ENCODE measurements at places on chromosomes 11 and 22. TPM values are rescaled to one million over a fixed set of nuclear protein-coding genes. Genes with fewer than 3 reads are reported as not detected.
A peak's percentile ranks its signal among the peaks of the same experiment; 100 is the strongest.

DNA sequence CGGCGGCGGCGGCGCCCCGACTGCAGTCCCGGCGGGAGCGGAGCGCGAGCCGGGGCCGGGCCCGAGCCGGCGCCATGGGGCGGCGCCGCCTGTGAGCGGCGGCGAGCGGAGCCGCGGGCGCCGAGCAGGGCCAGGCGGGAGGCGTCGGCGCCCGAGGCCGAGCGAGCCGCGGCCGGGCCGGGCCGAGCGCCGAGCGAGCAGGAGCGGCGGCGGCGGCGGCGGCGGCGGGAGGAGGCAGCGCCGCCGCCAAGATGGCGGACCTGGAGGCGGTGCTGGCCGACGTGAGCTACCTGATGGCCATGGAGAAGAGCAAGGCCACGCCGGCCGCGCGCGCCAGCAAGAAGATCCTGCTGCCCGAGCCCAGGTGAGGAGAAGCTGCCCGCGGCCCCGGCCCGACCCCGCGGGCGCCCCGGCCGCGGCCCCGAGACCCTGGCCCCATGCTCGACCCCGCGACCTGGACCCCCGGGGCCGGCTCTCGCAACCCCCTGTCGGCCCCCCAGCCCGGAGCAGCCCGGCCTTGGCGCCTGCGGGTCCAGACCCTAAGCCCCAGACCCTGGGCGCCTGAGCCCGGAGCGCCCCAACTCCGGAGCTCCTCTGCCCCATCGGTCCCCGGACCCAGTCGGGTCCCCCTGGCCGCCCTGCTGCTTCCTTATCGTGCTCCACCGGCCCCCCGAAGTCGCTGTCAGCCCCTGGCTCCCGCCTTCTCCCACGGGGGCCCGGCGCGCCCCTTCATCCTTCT, at the start of gene GRK2:
GRK2 (plus strand) TSS at position 25 of the 739 bp plus-strand sequence; CDS start at position 252, 227 bp downstream.
- peak within 1 kb of the TSS; percentile 91 for H3K4me3 ChIP-seq
- H3K36me3 ChIP-seq, result peaks cover 18% of the 10 kb centered on the region
- H3K4me1 ChIP-seq, result peaks cover 75% of the 10 kb centered on the region
- DNase-seq, result peak; percentile 74

DNA sequence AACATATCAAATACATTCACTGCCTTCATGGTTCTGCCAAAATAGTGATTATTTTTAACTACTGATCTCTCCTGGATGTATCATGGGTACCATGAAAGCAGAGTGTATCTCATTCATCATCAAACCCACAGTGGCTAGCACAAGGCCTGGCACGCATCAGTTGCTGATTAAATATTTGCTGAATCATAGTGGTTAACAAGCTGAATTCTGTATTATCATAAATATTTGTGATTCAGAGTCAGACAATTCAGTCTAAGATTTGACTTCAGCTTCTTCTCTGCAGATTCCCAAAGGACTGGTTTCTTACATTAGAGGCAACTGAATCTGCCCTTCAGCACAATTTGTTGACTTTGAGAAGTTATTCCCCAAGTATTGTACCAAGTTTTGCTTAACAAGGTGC, 715.8 kb upstream of the LRRC4C start:
- no peak for DNase-seq
- H3K27me3 ChIP-seq, result no peaks in the 10 kb centered on the region
- no peak overlapping the region for H3K27ac ChIP-seq
- H3K4me3 ChIP-seq, result no peak overlapping the region

DNA sequence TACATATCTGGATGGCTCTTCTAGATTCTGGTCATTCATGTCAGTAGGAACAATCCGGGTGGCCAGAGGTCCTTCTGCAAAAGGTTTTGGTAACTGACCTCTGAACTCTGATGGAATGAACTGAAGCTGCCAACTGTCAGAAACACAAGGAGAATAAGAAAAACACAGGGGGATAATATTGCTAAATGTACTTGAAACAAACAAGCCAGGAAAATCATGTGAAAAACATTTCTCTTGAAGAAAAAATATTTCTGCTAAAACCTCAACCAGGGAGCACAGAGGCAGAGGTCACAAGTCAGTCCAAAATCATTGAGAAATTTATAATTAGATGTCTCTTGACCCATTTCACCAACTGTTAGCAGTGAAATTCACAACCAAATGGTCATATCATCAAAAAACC, 35.2 kb downstream of the ALG9 start:
- H3K4me3 ChIP-seq, result no peak overlapping the region
- DNase-seq, result no peak
- no peak overlapping the region for H3K27ac ChIP-seq
- no peaks in the 10 kb centered on the region for H3K27me3 ChIP-seq
- H3K4me1 ChIP-seq, result no peaks in the 10 kb centered on the region
- peaks cover 44% of the 10 kb centered on the region for H3K36me3 ChIP-seq

DNA sequence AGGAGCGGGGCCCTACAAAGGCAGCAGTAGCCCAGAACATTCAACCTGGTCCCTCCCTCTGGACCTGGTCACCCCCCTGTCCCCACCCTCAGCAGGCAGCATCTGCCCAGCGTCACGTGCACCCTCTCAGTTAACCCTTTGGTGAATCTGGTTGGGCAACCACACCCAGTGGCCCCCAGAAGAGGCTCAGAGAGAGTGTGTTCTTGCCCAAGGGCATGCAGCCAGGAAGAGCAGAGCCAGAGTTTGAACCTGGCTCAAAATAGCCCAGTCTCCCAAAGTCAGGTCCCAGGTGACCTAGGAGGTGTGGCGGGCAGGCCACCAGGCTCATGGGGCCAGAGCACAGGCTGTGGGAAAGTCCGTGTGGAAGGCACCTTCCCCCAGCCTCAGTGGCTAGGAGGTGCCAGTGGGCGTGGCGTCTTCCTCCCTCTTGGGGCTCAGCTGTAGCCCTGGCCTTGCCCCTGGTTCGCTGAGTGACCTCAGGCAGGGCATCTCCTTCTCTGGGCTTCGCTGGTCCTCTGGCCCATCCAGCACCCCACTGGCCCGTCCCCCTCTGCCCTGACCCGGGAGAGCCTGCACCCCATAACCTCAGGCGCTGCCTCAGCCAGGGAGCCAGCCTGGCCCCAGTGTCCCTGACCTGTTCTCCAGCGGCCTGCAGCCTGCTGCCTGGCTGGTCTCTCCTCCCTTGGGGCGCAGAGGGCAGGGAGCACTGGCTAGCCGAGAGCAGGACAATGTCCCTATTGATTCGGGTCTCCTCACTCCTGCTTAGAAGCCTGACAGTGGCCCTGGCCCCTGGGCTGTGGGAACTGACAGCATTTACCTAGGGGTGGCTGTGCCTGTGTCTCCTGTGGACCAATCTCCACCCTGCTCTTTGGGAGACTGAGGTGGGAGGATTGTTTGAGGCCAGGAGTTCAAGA, 7.0 kb downstream of the ALDH3B1 start:
- peaks cover 11% of the 10 kb centered on the region for H3K4me1 ChIP-seq
- H3K27me3 ChIP-seq, result no peaks in the 10 kb centered on the region
- no peak overlapping the region for H3K27ac ChIP-seq
- H3K4me3 ChIP-seq, result no peak overlapping the region
- DNase-seq, result no peak

The RIBC2 gene
- 0.86 TPM for total RNA-seq

The KDM4D gene
- total RNA-seq, result 0.14 TPM

The ROM1 gene
- 2.6 TPM for total RNA-seq

Measured in natural killer cell (primary cell).